ENCODE measurements at places on chromosomes 4 and X.

GRCh38 chrX:151082077-151082948, 94.1 kb upstream of the GPR50 start:
- peak; percentile 77 for DNase-seq

GRCh38 chr4:106305435-106306055, 10.5 kb downstream of the TBCK start:
- DNase-seq, result no peak

DNA sequence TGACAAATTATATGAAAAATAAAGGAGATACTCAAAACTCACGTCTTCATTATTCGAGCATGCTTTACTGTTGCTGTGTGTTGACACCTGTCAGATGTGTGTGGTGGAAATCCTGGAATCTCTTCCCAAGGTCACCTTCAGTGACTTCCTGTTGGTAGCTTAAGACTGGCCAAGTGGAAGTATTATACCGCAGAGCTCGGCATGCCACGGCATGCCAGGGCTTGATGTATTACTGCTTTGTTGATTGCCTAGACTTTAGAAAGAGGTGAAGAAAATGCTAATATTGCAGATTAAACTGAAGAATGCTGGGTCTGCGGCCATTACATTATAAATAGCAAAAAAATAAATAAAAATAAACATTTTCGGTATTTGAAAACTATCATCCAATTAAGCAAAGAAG, 4.6 kb downstream of the TREX2 start:
- no peak for DNase-seq

GRCh38 chr4:124940387-124940786, 227.9 kb upstream of the ANKRD50 start:
- DNase-seq, result no peak
